ENCODE measurements at places on chromosomes 3 and 15.

GRCh38 chr3:173584838-173585831, 187.6 kb downstream of the NLGN1 start:
- peak; percentile 57 for DNase-seq

DNA sequence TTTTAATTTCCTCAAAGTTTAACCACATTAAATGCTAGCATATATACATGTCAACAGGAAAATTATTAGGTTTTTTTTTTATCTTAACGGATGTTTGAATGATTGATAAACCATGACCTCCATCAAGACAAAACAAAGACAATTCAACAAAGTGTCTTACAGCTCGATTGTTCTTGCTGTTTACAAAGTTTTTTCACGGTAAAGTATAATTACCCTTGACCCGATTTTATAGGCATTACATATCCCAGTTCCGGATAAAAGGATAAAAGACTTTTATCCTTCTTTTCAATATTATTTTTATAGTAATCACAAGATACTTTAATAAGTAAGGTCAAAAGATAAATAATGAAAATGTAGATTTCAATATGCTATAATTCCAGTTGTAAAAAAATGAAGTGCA, 96.9 kb downstream of the RORA start:
- no peak for DNase-seq

GRCh38 chr15:68224546-68225250, 4.8 kb downstream of the CLN6 start:
- DNase-seq, result no peak

GRCh38 chr15:73474785-73475184, 31.8 kb downstream of the REC114 start:
- DNase-seq, result no peak

DNA sequence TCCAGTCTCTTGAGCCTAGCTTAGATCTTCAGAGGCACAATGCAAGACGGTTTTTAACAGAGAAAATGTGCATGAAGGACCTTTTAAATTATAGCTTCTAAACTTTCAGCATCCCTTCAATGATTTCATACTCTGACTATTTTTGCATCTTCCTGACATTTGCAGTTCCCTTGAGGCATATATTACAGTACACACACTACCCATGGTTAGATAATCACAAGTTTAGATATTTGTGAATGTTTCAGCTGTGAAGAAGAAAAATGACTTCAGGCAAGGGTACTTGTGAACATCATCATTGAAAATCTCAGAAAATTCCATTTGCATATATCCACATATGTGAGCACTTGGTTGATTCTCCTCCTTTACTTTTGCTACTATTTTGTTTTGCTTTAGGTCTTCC, 341.5 kb downstream of the ROBO2 start:
- DNase-seq, result no peak

DNA sequence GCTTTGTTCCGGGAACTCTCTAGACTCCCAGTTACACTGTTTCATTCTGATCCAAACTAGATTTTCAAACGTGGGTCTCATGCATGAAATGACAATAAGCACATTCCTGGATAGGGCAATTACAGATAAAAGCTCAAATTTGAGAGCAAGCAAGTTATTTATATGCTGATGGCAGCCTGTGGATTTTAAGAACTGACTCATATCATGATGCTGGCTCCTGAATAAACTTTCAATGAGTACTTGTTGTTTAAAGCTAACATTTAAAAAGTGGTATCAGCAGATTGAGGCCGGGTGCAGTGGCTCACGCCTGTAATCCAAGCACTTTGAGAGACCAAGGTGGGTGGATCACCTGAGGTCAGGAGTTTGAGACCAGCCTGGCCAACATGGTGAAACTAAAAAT, 66.6 kb downstream of the LEO1 start:
- DNase-seq, result peak; percentile 47

DNA sequence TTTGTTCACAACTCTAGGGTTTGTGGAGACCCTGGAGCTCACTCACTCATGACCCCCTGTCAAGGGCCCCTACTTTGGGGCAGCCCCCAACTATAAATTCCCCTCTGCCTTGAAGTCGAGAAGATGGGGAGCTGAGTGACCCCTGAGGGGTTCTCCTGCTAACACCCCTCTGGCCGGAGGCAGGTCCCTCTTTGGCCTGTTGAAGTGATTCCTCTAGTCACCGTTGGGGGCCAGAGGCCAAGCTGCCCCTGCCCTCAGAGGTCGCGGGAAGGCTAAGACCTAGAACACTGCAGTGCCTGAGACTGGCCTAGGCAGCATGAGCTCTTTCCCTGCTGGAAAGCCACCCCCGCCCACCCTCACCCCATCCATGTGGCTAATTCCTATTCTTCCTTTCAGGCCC, 15.4 kb upstream of the SKOR1 start:
- DNase-seq, result no peak

DNA sequence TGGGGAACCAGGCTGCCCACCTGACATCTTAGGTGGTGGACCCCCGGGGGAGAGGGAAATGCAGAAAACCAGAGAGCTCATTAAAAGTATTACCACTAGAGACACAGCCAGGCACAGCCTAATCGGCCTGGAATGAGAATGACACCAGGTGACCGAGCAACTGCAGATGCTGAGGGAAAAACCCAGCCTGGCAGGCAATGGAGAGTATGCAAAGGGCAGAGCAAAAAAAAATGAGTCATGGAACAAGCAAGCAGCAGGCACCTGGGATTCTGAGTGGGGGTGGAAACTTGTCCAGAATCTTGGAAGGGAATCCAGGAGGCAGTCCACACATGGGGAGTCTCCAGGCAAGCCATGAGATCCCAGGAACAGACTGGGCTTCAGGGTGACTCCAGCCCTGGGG, 183.7 kb upstream of the LRRN1 start:
- no peak for DNase-seq

- no peak for DNase-seq
Measured at GRCh38 chr15:100565591-100565990, 36.4 kb downstream of the LINS1 start.

DNA sequence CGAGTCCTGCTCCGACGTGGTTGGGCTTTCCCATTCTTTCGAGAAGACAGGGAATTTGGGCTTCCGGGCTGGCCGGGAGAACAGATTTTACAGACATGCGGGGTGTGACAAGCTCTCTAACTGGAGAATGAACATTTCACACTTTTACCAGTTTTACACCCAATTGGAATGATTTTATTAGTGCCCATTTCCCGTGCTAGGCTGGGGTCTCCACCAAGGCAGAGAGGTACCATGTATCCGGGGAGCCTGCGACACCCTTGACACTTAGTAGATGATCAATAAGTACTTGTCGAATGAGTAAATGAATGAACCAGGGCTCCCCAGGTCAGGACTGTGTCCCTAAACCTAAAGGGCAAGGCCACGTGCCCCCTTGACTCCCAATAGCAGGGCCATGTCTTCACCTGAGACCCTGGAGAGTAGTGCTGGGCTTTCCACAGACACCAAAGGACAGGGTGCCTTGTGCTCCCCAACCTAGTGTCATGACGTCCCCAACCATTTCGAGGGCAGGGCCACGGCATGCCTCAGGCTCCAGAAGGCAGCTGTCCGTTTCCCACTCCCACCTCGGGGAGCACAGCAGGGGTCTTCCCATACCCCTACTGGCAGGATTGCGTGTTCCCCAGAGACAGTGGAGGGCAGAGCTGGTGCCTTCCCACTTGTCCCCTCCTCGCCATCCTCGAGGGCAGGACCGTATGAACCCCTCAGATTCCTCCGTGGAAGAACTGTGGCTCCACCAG, 679 bp upstream of the MYD88 start:
- no peak for DNase-seq

GRCh38 chr3:189233225-189233858, 61.6 kb downstream of the TPRG1 start:
- peak; percentile 53 for DNase-seq

- no peak for DNase-seq
Measured at GRCh38 chr15:60565407-60565806, 86.5 kb upstream of the ICE2 start.

- peak; percentile 84 for DNase-seq
Measured at GRCh38 chr3:11290743-11291680, 18.8 kb downstream of the ATG7 start.

DNA sequence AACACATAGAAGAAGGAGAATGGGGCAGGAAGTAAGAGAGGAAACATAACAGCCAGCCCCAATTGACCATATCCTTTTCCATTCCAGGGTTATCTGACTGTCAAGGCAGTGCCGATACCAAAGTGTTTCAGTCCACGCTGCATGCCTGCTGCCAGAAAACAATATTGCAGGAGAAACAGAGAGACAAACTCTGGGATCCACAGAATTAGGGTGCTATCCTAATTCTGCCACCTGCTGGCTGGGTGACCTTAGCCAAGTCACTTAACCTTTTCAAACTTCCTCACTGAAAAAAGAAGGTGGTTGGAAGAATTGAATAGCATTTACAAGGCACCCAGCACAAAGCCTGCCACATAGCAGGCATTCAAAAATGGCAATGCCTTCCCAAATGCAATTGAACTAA, 32.0 kb downstream of the GLB1 start:
- no peak for DNase-seq

DNA sequence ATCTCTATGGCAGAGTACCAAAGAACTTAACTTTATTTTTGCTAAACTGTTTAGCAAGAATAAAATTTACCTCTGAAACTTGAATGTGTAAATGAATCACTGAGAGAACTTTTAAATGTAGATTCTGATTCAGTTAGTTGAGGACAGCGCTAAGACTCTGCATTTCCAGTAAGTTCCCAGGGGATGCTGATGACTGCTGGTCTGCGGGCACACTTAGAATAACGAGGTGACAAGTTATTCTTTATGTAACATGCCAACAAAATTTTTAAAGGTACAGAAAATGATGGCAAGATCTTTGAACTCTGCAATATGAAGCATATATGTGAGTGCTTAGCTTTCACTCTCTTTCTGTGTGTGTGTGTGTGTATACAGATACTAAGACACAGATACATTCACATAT, 56.4 kb downstream of the TGFBR2 start:
- DNase-seq, result no peak

DNA sequence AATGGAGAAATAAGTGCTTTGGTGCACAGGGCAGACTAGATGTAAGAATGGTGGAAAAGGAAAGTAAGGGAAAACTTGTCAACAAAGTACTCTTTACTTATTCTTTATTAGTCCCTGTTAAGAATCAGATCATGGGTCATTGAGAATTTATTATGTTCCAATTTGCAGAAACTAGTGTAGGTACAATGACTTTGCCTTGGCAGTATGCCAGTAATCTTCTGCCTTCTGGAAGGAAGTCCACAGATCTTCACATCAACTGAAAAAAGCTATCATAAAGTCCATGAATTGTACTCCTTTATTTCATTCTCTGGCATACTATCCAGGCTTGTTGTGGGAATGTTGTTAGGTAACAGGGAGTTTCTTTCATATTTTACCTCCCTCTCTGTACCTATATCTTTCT, 88.2 kb upstream of the FLNB start:
- DNase-seq, result no peak

- DNase-seq, result no peak
Measured at GRCh38 chr3:73621388-73621787, 3.4 kb downstream of the PDZRN3 start.

All from IMR-90 (cell line).